Bronchus fibroblast of lung (primary cell): ENCODE measurements at places on chromosomes 7 and 10. TPM values are rescaled to one million over a fixed set of nuclear protein-coding genes. Genes with fewer than 3 reads are reported as not detected.

The UPK3B gene
- total RNA-seq, result not detected in 2 replicates

The HYCC1 gene
- total RNA-seq, result 53.2 and 80.9 TPM in 2 replicates

The SPDYE5 gene
- total RNA-seq, result not detected in 2 replicates

The CNNM1 gene
- under 0.01 TPM in 2 replicates for total RNA-seq

The KNDC1 gene
- 0.15 and 0.17 TPM in 2 replicates for total RNA-seq

The POU6F2 gene
- not detected in 2 replicates for total RNA-seq

The SPOCK2 gene
- 0.15 and 0.34 TPM in 2 replicates for total RNA-seq

The LIPK gene
- not detected in 2 replicates for total RNA-seq

The OR13A1 gene
- not detected in 2 replicates for total RNA-seq

The EVX1 gene
- not detected in 2 replicates for total RNA-seq

The NXPH1 gene
- not detected in 2 replicates for total RNA-seq

The ABCB8 gene
- 41.2 and 44.2 TPM in 2 replicates for total RNA-seq

The ATOH7 gene
- total RNA-seq, result 0.30 TPM in 1 of 2 replicates, not detected in the other

The GPR146 gene
- 0.15 TPM in 1 of 2 replicates, not detected in the other for total RNA-seq

The NRG3 gene
- total RNA-seq, result not detected in 2 replicates

The MACROH2A2 gene
- 20.8 and 21.2 TPM in 2 replicates for total RNA-seq

The ARID5B gene
- total RNA-seq, result 40.1 and 42.7 TPM in 2 replicates

The ADRA2A gene
- not detected in 2 replicates for total RNA-seq

The SLC29A4 gene
- total RNA-seq, result 4.2 and 5.2 TPM in 2 replicates

The BUD31 gene
- 127 and 130 TPM in 2 replicates for total RNA-seq

The PCGF5 gene
- 18.0 and 25.0 TPM in 2 replicates for total RNA-seq

The C10orf67 gene
- under 0.01 TPM in 1 of 2 replicates, not detected in the other for total RNA-seq

The FXYD4 gene
- not detected in 2 replicates for total RNA-seq

The PCGF6 gene
- total RNA-seq, result 7.6 and 10.9 TPM in 2 replicates

The SLC13A1 gene
- not detected in 2 replicates for total RNA-seq
